Midbrain (tissue), 1 donor: ENCODE measurements at places on chromosomes 2 and 18.

DNA sequence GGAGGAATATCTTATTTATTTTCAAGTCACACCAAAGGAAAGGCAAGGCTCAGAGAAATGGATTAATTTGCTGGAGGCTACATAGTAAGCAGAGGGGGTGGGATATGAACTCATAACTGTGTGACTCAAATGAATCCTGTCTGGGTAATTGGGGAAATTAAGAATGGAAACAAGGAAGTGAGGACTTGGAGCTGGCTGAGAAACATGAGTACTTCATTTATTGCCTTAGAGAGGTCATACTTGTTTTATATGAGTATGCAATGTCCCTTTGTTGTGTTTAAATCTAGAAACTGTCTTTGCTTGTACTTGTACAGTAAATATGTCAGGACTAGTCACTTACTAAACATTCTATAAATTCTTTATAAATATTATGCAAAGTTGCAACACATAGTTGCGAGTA is 2166.7 kb upstream of the PIK3C3 start:
- DNase-seq = no peak

- peak; percentile 26 for DNase-seq
These were observed 88.2 kb downstream of the PLB1 start for GRCh38 chr2:28583899-28584553.

- no peak for DNase-seq
These were observed 5.2 kb upstream of the PPP4R1 start for GRCh38 chr18:9619545-9619944.

GRCh38 chr18:28078298-28078697 is 98.6 kb downstream of the CDH2 start:
- no peak for DNase-seq

DNA sequence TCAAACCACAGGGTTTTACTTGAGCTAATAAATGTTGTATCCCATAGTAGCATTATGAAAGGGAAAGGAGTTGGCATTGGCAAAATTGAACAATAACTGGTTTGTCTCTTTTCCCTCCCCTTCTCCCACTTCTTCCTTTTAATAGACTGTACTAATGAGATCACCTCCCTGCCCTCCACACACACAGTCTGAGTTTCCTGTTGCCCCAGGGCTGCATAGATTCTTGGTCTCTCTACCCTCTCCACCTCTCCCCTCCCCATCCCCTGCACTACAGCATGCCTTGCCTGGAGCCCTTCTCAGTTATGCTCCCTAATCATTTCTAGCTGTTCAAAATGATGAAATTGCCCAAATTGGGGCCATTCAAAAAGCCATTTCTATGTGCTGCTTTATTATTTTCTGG is 37.2 kb upstream of the NEMP2 start:
- no peak for DNase-seq

GRCh38 chr2:111042772-111043771 is 77.6 kb upstream of the BCL2L11 start:
- no peak for DNase-seq

GRCh38 chr2:152501666-152502065 is 166.7 kb downstream of the FMNL2 start:
- no peak for DNase-seq

GRCh38 chr18:29157905-29158304 is 981.0 kb upstream of the CDH2 start:
- DNase-seq = no peak

GRCh38 chr2:191451116-191451515 is 205.9 kb downstream of the MYO1B start:
- no peak for DNase-seq

DNA sequence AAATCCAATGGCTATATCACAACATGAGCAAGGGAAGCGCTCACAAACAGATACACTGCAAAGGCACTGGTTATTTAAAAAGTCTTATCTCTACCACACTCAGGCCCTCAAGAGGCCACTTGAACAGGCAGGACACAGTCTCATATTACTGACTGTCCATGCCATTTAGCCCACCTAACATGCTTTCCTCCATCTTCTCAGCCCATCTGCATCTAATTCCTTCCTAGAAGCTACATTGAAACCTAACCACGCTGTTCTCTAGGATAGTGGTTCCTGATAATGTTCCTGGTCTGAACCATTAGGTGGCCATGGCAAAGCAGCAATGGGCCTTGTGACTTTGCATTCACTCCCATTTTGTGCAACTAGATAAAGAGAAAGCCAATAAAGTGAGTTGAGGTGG is 22.5 kb upstream of the NEB start:
- DNase-seq = no peak

DNA sequence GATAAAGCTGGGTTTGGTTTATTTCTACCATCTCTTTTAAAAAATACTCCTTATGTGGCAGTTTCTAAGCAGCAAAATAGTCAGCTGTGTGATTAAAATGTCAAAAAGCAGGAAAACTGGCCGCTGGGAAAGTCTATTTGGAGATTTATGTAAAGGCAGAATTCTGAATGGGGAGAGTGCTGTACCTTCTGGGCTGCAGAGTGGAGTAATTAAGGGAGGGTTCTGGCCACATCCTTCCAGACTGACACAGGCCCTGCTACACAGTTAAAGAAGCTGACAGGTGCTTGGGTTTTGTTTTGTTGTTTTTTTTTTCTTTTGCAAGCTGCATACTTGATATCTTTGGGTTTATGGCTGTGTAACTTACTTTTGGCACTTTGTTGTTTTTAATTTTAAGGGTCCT is 157.2 kb downstream of the WDSUB1 start:
- DNase-seq = no peak

DNA sequence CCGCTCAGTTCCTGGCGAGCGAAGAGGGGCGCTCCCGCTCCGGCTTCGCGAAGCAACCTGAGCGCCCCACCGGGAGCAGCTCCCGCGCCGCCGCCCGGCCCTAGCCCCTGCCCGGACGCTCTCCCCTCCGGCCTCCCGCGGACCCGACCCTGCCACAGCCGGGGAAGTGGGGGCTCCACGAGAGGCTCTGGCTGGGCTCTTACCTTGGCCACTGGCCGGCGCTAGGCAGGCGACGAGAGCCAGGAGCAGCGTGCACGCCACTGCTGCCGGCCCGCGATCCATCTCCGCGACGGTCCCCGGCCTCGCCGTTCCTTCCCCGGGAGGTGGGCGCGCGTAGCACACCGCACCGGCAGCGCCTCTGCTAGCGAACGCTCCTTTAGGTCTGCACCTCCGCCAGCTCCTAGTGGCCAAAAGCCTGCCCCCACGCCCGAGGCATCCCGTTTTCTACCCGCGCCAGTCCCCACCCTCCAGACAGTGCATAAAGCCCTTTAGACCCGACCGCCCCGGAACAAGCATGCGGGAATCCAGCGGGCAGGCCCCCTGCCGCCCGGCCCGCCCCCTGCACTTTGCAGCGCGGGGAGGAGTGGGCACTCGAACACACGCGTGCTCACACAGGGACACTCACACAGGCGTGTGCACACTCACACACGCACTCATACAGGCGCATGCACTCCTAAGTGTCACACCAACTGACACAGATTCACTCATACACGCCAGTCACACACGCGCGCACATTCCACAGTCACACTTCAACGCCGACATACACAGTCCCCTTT is at the start of gene LRP2:
TSS of gene LRP2 (minus strand) at position 417 of the 776 bp plus-strand sequence. CDS start at position 282, 135 bp downstream.
- peak; percentile 38 for DNase-seq
